ENCODE measurements at places on chromosomes 5 and 9.

DNA sequence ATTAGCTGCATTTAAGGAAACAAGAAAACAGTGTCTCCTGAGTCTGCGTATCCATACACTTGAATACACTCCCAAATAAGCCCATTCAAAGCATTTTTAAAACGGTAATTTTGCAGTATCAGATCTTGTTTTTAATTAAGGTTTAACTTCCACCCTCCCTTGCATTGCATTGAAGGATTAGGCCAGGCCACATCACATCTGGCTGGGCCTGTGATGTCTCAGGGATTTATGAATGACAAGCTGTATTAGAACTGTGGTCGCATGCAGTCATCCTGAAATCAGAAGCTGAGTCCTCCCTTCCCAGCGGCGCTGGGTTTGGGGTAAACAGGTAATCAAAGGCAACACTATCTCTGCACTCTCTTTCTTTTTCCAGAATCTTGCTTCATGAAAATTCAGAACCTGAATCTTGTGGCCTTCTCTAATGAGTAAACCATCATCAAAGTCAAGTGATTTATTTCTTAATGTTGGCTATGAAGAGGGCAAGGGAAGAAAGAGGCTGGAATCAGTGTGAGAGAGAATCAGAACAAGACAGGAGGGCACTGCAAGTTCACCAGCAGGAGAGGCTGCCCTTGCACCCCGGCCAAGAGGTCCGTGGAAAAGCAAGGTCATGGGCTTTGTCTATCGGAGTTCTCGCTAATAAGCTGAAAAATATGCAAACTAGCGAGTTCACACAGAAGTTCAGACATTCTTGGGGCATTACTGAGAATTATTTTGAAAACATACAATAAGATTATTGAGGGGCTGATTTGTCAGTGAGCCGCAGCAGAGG, 80.0 kb upstream of the ZSWIM6 start:
- no peak for DNase-seq

DNA sequence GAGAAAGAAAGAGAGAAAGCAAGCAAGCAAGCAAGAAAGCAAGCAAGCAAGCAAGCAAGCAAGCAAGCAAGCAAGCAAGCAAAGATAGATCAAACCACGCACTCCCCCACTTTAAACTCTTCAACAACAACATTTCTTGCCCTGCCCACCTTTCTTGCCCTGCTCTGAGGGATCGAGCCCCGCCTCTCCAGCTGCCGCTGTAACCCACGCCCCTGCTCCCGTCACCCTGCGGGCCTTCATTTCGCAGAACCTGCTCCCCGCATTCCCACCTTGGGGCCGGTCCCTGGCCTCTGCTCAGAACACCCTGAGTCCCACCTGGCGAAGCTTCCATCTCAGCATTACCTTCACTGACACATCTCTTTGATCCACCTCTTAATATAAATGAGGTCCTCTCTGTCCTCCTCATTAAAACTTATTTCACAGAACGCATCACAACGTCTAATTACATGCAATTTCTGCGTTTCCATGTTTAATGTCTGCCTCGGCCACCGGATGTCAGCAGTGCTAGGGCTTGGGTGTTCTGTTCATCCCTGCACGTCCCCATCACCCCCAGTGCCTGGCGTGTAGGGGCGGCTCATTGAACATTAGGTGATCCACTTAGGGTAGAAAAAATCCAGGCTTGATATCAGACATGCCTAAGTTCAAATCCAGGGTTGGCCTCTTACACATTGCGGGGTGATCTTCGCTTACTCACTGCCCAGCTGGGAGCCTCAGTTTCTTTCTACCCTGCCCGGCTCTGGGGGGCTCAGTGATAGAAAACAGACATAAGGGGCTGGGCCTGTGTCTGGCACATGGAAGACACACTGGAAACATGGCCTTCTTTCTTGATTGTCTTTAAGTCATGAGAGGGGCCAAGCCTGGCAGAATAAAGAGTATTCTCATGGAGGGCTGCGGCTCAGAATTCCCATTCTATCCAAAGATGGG, 187.6 kb downstream of the DAB2IP start:
- DNase-seq = no peak

- DNase-seq = no peak
These were observed 42.1 kb downstream of the MRPL36 start for GRCh38 chr5:1757511-1757910.

DNA sequence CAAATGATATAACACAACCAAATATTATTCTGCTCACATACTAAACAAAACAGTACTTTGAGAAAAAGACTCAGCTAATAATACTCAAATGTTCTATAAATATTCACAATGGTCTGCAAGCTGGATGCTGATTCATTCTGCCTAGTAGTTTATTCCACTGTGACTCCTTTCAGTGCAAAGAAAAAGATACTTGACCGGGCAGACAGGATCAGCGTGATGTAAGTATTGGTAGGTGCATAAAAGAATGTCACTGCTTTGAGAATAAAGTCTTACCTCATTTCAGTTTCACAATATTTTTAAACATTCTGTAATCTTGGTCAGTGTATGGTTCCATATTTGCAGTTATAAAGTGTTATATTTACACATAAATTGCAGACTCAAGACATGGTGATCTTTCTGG, 223.0 kb upstream of the NUDT12 start:
- DNase-seq = no peak

GRCh38 chr5:30401479-30402058, 791.9 kb upstream of the CDH6 start:
- DNase-seq = no peak

- peak; percentile 43 for DNase-seq
These were observed 20.3 kb downstream of the QSOX2 start for GRCh38 chr9:136225366-136225747.

DNA sequence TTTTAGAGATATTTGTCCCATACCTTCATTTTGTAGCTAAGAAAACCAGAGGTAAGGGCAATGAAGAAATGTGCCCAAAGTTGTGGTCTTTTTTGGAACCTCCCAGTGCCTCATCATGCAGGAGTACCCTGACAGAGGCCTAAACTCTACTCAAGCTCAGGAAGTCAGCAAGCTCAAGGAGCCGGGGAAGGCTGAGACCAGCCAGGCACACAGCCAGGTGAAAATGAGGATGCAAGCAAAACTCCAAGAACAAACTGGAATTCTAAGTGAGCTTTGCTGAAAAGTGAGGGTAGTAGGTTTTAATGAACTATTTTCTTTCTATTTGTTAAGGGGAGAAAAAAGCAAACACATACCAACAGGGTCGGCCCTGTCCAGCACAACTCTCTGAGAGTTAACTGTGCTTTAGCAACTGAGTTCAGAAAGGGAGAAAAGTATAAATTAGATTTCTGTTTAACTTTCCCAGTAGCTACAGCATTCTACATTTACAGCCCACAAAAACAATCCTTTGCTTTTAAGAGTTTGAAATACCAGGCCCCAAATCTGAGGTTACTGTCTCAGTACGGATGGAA, 146.4 kb downstream of the GNAQ start:
- DNase-seq = no peak

GRCh38 chr5:75734913-75735789, 17.9 kb upstream of the POC5 start:
- peak; percentile 26 for DNase-seq

DNA sequence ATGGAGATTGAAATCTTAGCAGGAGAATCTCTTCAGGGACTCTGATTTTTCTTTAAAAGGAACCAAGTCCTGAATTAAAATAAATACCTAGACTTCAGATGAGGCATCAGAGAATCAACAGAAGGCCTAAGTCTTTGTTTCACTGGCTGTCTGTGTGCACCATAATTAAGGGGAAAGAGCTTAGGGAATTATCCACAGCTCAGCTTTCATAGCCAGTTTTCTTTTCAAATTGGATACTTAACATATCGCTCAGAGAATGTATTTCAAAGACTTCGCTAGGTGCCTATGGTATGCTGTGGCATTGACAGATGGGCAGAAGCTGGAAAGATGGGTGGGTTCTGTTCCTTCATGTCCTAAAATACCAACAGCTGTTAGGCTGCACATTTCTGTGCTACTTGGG, 325.8 kb downstream of the TMEM38B start:
- DNase-seq = no peak

DNA sequence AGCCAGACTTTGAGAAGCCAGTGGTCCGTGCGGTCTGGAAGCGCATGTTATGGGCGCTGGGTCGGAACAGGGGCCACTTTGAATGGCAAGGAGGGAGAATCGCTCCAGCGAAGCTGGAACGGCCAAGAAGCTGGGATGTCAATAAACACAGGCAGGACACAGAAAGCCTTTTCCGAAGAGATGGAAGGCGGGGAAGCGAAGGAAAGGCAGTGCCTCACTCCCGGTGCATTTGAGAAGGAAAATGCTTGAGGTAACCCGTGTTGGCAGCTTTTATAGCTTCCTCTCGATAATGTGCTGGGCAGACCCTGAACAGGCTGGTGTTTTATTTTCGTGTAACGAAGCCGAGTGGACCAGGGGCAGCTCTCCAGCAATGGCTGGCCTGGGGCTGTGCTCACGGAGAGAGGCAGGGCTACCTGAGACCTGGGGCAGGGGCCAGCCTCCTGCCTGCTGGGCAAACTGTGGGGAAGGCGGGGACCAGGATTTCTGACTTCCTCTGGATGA, 84.2 kb upstream of the SPRY4 start:
- no peak for DNase-seq

- no peak for DNase-seq
These were observed 36.1 kb upstream of the SSBP2 start for GRCh38 chr5:81786991-81787390.

- no peak for DNase-seq
These were observed 244.2 kb downstream of the RFK start for GRCh38 chr9:76150013-76150412.

DNA sequence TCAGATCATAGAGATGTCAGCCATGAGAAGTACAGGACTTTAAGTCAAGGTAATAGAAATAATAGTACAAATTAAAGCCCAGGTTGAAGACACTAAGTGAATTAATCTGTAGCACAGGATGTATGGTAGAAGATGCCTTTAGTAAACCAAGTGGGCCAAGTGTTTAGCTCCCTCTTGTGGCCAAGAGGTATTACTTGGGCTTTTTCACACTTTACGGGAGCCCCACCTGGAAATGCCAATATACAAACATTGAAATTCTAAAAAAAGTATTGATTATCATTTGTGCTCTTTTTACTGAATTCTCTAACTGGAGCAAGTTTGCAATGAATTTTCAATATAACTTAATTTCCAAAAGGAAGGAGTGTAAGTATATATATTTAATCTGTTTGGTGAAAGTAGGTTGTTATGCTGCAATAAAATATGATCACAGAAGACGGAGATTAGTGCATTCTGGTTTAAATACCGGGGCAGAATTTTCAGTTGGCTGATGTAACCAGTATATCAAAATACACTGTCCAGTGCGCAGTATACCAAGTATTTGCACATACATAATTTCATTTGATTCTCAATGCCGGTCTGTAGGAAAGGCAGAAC, 84.7 kb downstream of the PARP8 start:
- DNase-seq = peak; percentile 82

DNA sequence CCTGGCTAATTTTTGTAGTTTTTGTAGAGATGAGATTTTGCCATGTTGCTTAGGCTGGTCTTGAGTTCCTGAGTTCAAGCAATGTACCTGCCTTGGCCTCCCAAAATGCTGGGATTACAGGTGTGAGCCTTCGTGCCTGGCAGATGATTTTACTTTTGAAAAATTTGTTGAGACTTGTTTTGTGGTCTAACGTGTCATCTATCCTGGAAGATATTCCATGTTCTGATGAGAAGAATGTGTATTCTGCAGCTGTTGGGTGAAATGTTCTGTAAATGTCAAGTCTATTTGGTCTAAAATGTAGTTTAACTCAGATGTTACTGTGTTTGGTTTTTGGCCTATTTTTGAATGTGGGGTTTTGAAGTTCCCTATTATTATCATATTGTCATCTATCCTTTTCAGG, 145.6 kb downstream of the XRCC4 start:
- DNase-seq = no peak

DNA sequence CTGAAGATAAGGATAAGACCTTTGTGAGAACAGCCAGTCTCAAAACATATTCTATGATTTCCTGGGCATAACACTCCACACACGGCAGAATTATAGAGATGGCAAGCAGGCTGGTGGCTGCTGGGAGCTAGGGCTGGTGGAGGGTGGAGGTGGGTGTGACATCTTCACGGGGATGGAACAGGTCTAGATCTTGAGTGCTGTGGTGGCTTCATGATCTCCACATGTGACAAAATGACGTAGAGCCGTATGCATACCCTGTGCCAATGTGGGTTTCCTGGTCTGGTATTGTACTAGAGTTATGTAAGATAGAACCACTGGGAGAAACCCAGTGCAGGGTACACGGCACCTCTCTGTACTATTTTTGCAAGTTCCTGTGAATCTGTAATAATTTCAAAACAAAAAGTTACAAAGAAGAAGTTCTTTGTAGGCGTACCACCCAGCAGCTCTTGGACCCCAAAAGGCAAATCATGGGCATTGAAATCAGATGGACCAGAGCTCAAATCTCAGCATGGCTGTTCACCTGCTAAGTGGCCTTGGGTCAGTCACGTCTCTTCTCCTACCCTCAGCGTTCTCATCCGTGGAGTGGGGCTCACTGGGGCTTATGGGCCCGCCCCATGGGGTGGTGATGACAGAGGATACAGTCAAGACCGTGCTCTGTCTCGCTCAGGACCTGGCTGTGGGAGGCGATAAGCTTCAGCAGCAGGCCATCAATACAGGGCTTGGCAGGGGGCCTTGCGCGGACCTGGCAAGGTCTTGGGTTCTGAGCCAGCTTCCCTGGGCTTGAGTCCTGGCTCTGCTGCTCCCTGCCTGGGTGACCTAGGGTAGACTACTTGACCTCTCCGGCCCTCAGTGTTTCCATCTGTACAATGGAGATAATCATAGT, 74.7 kb upstream of the UNC5A start:
- DNase-seq = no peak

DNA sequence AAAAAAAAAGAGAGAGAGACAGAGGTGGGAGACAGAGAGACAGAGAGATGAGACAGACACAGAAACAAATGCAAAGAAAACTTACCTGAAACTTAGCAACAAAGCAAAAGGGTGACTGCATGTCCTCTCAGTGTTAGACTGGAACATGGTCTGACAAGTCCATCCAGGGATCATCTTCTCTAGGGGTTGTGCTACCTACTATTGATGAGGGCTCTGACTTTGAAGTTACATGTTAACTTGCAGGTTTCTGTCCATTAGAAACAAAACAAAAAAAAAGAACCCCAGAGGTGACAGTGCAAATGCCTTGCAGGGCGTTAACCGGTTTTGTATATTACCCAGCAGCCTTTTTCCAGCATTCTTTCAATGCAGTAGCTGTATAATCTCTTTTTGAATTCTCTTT, 13.6 kb upstream of the SPARC start:
- no peak for DNase-seq

DNA sequence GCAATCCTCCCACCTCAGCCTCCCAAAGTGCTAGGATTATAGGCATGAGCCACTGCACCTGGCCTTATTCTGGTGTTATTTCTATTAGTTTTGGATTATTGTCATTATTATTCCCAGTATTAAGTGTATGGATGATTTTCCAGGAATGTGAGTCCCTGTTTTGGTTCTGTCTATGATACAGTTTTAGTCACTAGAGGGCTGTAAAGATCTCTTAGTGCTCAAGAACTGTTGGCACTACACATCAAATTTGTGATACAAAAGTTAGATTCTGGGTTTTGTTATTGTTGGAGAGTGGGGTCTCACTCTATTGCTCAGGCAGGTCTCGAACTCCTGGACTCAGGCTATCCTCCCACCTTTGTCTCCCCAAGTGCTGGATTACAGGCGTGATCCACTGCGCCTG, 12.1 kb downstream of the CCL28 start:
- no peak for DNase-seq

GRCh38 chr5:12277504-12278192, 373.4 kb upstream of the CTNND2 start:
- no peak for DNase-seq

GRCh38 chr5:88503041-88503345, 234.3 kb upstream of the TMEM161B start:
- peak; percentile 3 for DNase-seq

GRCh38 chr9:17528859-17529258, 50.0 kb upstream of the SH3GL2 start:
- DNase-seq = no peak

- DNase-seq = no peak
These were observed 303.8 kb downstream of the KIAA0825 start for GRCh38 chr5:94314460-94315131.

All from CD4-positive, alpha-beta T cell treated with Interleukin-17A for 1 hour (primary cell).